ENCODE measurements at places on chromosomes 1 and 21. TPM values are rescaled to one million over a fixed set of nuclear protein-coding genes. Genes with fewer than 3 reads are reported as not detected.

CFAP45 gene
- 0.20 TPM for total RNA-seq

- no peak for DNase-seq
These were observed 21.4 kb downstream of the PEA15 start for GRCh38 chr1:160226623-160227022.

DNA sequence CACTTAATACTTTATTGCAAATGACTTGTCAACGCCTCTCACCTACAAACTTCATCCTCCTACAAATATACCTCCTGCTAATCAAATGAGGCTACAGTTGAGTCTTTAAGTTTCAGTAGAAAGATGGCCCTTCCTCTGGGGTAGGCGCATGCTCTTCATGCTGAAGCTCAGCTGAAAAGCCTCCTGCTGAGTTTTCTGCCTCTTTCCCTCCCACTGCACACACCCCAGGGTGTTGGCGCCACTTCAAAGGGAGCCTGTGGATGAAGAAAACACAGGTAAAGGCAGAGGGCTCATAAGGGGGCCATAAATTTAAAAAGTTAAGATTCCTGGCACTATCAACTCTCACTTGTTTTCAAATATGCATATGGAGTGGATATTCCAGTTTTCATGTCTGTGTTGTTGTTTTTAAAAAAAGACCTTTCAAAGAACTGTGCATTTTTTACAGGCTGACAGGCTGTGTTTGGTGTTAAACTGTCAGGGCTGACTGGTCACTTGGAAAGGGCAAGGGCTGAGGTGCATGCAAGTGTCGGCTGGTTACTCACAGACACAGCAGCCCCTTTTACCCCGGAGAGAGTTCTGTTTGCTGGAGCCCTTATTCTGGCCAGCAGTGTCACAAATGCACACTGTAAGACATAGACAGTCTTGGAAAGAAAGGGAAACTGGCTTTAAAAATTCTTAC lies 42.9 kb upstream of the LGALS8 start:
- DNase-seq = no peak

DNA sequence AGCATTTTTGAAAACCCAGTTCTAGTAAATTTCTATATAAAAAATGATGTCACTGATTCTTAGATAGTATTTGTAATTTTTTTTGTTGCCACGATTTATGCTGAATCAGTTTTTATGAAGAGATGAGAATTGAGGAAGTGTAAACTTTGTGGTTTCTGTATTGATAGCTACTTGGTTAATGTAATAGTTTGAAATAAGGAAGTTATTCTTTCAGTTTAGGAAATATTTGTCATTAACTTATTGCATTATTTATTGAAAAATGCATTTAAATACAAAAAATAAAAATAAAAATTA lies 97.8 kb downstream of the ZFYVE9 start:
- DNase-seq = no peak

ANGPTL3 gene
- not detected for total RNA-seq

- DNase-seq = no peak
These were observed 2.0 kb downstream of the MPZL1 start for GRCh38 chr1:167723707-167724323.

DIRAS3 gene
- 1.6 TPM for total RNA-seq

- DNase-seq = peak; percentile 70
These were observed 7.3 kb downstream of the RNU1-2 start for GRCh38 chr1:16903054-16903453.
